ENCODE measurements at places on chromosomes 2 and 18.
A peak's percentile ranks its signal among the peaks of the same experiment; 100 is the strongest.

DNA sequence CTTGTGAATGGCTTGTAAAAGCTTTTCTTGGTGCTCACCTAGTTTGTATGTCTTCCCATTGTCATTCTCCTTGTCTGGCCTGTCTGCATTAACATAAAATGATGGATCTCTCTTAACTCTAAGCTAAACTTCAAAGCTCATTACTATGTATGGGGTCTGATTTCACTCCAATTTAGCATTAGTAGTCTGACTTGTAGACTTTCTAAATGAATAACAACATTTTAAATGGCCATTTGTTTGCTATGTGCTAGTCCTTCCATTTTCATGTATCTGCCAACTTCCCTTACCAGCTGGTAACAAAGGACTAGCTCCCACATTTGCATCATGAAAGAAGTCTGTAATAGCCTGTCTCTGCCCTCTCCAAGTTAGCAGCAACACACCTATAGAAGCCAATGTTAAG lies 324.2 kb upstream of the RGPD4 start:
- no peak for DNase-seq

GRCh38 chr2:101718993-101719571 lies 21.6 kb downstream of the MAP4K4 start:
- DNase-seq: no peak

DNA sequence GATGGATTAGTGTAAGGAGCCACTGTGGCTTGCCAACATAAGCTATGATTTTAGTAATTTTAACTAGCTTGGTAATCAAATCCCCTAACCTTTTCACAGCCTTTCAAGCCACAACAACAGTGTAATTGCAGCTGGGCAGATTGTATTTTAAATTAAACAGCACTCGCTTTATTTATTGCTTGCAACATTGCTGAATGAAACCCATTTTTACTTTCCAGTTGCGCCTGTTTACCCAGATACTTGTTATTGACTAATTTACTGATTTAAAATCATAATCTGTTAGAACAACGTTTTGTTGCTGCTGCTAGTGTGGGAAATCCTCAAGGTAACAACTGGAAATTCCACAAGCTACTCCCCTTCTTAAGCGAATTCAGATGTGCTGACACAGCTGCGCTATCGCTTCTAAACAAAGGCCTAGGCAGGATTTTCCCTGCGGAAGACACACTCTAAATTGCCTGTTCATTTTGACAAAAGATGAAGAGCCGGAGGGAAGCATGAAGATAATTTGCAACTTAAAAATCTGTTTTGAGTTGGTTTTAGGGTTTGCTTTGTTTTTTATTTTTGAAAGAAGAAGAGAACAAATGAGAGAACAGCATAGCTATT lies 283.9 kb downstream of the ALPK2 start:
- no peak for DNase-seq

DNA sequence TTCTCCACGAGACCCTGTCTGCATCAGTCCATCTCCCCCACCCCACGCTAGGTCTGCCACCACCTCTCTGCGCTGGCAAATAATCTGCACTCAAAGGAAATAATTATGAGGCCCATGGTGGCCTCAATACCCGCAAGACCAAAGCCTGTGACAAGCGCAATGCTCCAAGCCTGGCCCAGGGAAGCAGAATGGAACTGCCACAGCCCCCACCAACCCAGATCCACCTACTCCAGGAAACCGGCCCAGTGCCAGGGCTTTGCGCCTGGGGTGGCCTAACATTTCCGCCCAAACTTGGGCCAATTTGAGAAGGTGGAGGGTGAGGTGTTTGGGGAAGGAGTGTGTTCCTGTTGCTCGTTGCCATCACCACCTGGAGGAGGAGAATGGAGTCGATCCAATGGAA lies 26.0 kb upstream of the ATOH8 start:
- DNase-seq: no peak

DNA sequence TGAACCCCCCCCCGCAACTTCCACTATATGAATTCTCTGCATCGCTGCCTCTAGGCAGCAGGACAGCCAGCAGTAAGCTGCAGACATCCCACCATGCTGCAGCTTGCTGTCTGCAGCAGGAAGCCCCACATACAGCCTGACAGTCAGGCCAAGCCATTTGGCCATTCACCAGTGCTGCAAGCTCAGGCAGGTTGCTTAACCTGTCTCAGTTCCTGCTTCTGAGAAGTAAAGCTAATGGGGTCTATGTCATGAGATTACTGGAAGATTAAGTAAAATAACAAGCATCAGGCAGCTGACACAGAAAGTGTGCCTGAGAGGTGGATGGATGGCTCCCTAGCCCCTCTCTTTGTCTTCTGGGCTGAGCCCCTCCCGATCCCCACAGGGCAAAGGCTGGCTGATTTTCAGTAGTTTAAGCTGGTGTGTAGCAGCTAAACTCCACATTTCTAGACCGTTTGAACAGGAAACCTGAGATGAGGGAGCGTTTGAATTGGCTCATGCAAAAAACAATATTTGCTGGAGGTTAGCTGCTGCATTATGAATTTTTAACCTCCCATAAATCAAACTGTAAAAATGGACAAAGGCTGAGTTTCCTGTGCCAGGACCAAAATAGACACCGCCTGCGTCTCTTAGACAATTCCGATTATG lies 193.8 kb upstream of the ARL4C start:
- no peak for DNase-seq

- no peak for DNase-seq
Observed at GRCh38 chr2:15892151-15892880, 48.0 kb upstream of the MYCN start.

GRCh38 chr2:237208373-237209260 lies 122.9 kb downstream of the COPS8 start:
- DNase-seq: peak; percentile 58

DNA sequence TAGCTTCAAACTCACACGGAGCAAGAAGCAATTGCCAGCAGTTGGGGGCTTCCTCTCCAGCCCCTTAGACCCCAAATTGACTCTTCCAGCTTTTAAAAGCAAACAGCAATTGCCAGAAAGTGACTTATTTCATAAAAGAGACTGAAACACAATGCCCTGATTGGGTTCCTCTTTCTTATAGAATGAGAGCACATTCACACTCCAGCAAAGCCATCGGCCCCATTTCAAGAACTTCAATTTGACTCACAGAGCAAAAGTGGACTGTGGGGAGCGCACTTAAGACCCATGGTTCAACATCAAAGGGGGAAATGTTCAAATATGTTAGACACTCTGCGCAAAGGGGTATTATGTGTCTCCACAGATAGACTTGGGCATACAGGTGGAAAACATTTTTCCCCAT lies 484.7 kb downstream of the BCL11A start:
- no peak for DNase-seq

DNA sequence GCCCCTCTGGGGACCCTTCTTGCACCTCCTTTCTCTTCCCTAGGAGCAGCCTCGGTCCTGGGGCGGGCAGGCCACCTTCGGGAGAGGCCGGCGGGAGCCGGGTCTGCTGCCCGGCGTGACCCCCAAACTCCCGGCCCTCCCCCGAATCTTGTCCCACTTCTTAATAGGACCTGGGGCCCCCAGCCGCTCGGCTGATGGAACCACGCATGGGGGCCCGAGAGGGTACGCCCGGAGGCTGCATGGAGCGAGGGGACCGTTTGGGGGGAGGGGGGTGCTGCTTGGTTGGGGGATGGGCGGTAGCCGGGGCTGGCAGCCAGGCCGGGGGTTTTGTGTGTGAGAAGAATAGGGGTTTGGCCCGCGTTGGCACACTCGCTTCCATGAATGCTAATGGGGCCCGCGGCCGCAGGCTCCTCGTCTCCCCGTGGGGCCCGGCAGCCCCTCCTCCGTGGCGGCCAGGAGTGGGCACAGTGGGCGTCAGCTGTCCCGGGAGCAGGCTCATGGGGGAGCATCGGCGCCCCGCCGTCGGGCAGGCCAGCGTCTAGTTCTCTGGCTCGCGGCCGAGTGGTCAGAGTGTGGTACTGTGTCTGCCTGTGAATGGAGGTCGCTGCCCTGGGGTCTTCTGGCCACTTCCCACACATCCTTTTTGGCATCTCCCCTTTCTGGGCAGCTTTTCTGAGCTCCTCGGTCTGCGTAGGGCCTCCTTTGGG lies 1.0 kb downstream of the GAREM2 start:
- peak; percentile 90 for DNase-seq

GRCh38 chr2:100470898-100471514 lies 724 bp downstream of the NMS start:
- no peak for DNase-seq

- no peak for DNase-seq
Observed at GRCh38 chr2:2192091-2192955, 138.8 kb downstream of the MYT1L start.

- DNase-seq: no peak
Observed at GRCh38 chr2:168766600-168766999, 35.8 kb upstream of the NOSTRIN start.

DNA sequence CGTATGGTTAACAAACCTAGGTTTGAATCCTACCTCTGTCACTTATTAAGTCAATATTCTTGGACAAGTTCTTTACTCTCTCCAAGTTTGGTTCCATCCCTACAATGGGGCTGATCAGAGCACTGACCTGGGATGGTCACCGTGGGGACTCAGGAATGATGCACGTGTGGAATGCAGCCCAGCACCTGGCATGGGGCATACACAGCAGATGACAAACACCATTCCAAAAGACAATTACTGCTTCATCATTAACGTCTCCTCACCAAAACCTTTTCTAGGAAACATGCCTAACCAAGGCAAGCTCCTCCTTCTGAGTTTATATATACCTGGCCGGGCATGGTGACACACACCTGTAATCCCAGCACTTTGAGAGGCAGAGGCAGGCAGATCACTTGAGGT lies 532.9 kb upstream of the ID2 start:
- no peak for DNase-seq
